Activated CD4-positive, alpha-beta T cell treated with anti-CD3 and anti-CD28 coated beads, Interleukin-2, amount 50 U/mL, for 1 hour (primary cell): ENCODE measurements at places on chromosomes 13 and 19.

DNA sequence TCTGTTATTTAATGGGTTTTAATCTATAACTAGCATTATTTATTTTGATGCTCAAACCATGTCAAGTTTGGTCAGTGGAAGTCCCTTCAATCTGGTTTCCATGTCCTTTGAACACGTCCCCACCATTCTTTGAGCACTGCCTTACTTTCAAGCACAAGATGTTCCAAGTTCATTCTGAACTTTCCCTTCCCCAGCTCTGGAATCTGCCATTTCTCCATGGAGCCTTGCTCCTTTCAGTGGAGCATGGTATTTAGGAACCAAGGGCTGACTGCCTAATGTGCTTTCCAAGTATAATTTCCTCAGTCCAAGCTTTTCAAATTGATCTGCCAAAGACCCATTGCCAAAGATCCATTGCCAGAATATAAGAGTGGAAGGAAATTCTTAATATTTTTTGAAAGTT lies 1.1 kb upstream of the ZNF546 start:
- no peak for DNase-seq

GRCh38 chr19:49441960-49442350 lies 628 bp upstream of the SLC17A7 start:
- no peak for DNase-seq

DNA sequence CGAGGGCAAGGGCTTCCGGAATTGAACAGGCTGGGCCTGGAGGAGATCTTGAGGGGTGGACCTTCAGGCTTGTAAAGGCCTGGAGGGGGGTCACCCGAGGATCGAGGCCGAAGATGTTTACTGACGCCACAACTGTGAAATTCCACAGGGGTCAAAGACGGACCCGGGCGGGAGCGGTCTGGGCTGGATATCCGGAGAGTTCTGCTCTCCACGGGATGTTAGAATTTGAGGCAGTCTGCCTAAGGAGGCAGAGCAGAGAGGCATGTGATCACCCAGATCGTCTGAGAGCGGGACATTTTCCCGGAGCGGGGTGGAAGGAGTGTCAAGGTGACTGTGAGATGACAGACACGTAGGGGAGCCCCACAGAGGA lies 13.2 kb downstream of the KLHL26 start:
- DNase-seq = no peak

- DNase-seq = no peak
Observed at GRCh38 chr19:47663435-47663910, 49.7 kb upstream of the EHD2 start.

GRCh38 chr13:34357435-34358232 lies 539.7 kb downstream of the RFC3 start:
- DNase-seq = no peak

DNA sequence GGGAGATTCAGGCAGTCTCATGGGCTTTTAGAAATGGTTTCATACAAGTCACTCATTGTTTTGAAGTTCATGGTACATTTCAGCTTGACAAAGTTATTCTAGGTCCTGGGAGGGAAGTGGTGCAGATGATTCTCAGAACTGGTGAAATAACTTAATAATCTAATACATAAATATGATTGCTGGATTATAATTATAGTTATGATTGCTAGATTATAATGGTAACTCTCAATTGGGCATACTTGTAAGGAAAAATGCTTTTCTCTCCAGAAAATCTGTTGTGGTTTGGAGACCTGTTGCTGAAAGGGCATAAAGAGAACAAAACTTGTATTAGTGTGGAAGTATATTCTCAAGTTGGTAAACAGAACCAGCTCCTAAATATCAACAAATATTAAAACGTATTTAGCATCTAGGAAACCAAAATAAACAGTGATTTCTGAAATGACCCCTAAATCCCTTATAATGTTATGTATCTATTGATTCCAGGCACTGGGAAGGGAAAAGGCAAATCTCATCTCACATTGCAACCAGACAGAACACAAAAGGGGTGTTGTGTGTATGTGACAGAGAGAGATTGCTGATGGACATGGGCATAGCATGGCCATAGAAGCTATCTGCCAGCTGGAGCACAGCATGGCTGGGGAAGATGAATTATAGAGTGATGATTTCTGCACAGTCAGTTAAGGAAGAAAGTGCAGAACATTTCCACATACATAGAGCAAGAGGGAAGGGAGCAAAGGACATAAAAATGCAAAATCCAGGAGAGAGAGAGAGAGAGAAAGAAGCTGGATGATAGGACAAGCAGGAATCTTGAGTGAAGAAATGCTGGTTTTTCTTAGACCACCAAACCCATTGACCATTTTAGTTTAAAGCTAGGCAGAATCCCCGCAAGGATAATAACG lies 87.1 kb upstream of the FRY start:
- no peak for DNase-seq

DNA sequence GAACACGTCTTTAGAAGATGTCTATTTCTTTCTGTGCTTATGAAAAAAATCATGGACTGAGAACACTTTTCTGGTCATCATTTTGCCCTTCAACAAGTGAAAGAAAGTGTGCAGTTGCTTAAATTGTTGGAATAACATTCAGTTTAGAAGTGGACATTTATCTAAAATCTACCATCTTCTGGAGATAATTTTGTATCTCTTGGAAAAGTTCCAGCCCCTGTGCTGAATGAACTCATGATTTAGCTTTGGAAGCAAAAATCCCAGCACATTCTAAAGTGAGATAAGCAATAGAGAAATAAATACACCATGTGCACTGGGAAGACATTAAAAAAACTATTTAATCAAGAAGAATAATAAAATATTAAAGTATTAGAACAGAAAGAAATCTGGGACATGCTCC lies 1420.8 kb upstream of the SLC10A2 start:
- no peak for DNase-seq

- DNase-seq = no peak
Observed at GRCh38 chr13:27170221-27170515, 1.4 kb downstream of the USP12 start.

GRCh38 chr19:7376151-7376852 lies 27.6 kb downstream of the ARHGEF18 start:
- no peak for DNase-seq

DNA sequence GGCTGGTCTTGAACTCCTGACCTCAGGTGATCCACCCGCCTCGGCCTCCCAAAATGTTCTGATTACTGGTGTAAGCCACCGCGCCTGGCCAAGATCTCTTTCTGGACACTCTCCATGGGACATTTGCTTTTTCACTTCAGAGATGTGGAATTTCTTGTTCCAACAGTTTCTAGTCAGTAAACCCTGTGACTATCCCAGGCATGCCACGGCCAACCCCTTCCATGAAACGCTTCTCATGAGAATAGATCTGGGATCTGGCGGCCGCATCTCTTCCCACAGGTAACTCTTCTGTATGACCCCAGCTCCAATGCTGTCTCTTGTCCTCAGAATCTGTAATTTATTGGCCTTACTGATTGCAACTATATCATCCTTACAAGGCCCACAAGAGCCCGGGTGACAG lies 16.2 kb downstream of the PLPP2 start:
- no peak for DNase-seq

DNA sequence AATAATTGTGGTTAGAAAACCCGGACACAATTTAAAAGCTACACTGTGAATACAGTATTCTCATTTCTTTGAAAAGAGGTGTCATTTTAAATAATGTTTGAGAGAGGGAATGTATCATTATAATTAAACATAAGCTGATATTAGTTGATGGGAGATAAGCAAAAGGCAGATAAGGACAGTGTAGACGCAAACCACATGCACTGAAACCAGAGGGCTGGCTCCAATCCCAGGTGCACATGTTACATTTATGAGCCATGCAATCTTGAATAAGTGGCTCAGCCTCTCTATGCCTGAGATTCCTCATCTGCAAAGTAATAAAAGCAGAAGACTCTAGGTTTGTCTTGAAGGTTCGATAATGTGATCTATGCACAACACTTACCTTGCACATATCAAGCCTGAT lies 238.7 kb downstream of the EFNB2 start:
- DNase-seq = no peak

GRCh38 chr13:43441899-43442499 lies 344.8 kb downstream of the ENOX1 start:
- no peak for DNase-seq

- peak; percentile 16 for DNase-seq
Observed at GRCh38 chr19:16660763-16661479, at the start of gene TMEM38A. TMEM38A (plus strand) TSS chr19:16661139; CDS start chr19:16661218, 79 bp downstream.

GRCh38 chr19:35560677-35561076 lies 2.8 kb downstream of the ATP4A start:
- DNase-seq = no peak

GRCh38 chr19:46637224-46637623 lies 1.2 kb upstream of the GNG8 start:
- DNase-seq = no peak

DNA sequence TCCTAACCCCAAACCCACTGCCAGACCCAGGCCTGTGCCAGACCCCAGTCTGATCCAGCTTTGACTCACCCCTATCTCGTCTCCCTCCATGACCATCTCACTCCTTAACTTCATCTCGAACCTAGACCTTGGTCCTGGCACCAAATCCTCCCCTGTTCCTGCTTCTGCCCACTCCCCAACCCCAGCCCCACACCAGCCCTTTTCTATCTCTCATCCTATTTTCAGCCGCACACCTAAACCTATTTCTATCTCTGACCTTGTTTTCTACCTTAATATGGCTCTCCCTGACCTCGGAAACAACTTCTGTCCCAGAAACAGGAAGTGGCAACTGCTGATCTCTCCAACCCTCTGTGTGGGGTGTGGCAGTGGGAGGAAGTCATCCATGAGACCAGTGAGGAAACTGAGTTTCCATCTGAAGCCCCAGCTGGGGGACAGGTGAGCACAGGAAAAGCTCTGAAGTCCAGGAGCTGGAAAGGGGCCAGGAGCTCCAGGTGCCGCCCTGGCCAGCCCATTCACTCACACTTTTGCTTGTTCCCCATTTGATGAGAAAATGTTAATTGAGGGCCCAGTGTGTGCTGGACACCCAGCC lies 13.7 kb downstream of the PTH2 start:
- DNase-seq = no peak

DNA sequence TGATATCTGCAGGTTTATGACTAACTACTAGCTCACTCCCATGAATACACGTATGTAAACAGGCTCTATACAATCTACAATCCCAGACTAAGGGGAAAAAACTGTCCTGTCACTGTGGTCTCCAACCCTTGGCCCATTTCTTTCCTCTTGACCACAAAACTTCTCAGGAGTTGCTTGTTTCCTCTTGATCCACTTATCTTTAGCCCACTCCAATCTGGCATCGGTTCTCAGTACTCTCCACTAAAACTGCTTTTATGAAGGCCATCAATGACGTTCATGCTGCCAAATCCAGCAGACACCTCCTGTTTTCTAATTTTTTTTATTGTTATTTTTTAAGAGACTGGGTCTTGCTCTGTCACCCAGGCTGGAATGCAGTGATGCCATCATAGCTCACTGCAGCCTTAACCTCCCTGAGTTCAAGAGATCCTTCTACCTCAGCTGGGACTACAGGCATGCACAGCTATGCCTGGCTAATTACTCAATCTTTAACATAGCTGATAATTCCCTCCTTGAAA lies 31.9 kb upstream of the USPL1 start:
- no peak for DNase-seq

- no peak for DNase-seq
Observed at GRCh38 chr13:20320885-20321284, 88.8 kb upstream of the GJB6 start.

GRCh38 chr13:31166591-31166990 lies 4.9 kb upstream of the HSPH1 start:
- DNase-seq = no peak

GRCh38 chr19:45075301-45076028 lies 813 bp downstream of the ZNF296 start:
- DNase-seq = no peak

DNA sequence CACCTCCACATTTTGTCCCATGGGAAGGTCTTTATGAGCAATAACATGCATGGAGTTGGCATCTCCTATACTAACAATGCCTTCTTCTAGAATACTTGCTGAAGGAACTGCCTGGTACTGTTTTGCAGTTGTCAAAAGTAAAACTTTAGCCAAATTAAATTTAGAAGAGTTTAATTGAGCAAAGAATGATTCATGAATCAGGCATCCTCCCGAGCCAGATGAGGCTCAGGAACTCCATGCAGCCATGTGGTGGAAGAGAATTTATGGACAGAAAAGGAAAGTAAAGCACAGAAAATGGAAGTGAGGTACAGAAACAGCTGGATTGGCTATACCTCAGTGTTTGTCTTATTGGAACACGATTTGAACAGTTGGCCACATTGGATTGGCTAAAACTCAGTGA lies 1081.9 kb downstream of the SLITRK1 start:
- DNase-seq = no peak

DNA sequence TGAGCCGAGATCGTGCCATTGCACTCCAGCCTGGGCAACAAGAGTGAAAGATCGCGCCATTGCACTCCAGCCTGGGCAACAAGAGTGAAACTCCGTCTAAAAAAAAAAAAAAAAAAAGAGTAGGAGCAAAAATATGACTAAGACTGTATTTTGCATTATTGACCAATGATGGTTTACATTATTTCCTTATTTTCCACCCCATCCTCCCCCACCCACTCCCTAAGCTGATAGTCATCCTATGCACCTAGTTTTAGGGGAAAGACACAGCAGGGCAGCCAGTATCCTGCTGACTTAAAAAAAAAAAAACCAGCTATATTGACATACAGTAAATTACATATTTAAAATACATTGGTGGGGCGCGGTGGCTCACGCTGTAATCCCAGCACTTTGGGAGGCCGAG lies 25.1 kb downstream of the VAV1 start:
- no peak for DNase-seq

DNA sequence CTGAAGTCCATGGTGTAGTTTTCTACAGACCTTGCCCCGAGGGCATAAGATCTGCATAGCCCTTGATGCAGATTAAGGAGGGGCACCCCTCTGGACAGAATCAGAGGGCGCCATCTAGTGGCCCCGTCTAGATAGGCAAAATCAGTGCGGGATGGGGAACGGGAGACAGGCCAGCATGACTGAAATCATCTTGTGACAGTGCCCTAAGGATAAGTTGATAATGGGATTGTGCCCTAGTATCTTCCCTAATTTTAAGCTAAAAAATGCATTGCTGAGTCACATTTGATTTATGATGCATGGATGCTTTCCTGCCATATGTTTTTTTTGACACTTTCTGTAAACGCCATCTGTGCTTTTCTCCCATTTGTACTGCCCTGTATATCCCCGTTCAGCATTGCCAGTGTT lies 19.0 kb upstream of the GPI start:
- DNase-seq = peak; percentile 70

DNA sequence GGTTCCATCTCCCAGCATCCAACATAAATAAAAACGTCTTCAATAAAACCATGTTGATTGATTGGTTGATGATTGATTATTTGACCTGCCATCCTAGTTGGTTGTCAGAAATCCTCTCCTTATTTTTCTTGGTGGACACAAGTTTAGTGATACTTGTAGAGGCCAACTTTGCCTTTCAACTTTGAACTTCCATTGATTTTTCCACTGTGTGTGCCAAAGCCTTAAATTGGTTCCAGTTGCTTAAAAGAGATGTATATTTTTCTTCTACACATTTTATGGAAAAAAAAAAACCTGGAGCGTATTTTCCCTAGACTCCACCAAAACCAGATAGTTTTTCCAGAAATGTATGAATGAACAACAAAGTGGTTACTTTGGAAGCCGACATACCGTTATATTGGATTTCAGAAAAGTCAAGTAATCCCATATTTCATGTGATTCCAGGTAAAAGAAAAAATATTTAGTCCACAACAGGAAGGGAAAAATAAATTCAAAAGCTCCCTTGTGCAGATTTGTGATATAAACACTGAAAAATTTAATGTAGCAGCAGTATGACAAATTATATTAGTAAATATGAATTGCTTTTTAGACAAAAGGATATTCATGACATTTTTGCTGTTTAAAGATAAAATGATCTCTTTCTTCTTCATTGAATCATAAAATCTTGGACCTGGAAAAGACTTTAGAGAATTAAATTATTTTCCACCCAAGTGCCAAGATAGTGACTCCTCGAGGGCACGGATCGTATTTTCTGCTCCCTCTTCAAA lies 85.2 kb downstream of the MBNL2 start:
- DNase-seq = no peak

- no peak for DNase-seq
Observed at GRCh38 chr19:19417628-19418245, 12.3 kb downstream of the GATAD2A start.
